ENCODE measurements at places on chromosomes 4 and X.

DNA sequence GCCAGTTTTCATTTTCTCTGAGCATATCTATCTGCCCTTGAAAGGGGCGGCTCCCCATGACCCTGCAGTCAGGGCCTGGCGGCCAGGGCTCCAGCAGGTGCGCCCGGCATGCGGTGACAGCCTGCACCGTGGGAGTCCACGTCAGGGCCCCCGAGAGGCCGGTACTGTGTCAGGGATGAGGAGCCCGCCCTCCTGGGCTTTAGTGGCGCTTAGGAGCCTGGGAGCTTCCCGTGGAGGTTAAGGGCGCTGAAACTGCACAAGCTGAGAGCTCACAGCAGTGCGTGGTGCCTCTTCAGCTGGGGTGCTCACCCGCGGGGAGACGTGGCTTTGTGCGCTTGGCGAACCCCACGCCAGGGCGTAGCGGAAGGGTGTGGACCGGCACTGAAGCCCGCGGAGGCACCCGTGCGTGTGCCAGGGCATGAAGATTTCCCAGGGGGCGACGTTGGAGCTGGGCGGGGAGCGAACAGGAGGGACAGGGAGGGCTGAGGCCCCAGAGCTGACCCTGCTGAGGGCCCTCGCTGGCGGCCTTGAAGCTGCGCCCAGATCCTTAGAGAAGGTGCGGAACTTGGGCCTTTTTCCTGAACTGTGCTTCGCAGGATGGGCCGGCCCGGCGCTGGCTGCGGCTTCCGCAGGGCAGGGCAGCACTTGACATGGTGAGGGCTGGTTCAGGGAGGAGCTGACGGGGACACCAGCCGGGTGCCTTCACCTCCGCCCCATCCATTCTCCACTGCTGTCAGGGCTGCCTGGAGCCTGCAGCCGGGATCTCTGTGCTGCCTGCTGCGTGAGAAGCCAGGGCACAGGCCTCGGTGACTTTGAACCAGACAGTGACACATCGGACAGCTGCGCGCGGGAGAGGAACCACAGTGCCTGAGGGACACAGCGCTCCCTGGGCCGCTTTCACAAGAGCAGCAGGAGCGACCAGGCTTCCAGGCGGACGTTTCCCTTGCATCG, 32.9 kb downstream of the HTT-AS start:
- peak; percentile 14 for DNase-seq

- no peak for DNase-seq
Observed at GRCh38 chrX:53412446-53412845, 10.0 kb downstream of the SMC1A start.

DNA sequence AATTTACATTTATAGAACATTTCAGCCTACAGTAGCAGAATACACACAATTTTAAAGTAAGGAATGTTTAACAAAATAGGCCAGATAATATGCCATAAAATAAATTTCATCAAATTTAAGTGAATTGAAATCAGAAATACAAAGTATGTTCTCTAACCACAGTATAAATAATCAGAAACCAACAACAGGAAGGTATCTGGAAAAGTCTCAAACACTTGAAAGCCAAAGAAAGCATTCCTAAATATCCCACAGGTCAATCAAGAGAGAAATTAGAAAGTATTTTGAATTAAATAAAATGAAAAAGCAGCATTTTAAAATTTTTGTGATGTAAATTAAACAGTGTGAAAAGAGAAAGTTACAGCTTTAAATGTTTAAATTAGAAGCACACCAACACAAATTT, 899.2 kb downstream of the PDHA2 start:
- DNase-seq = no peak

- DNase-seq = no peak
Observed at GRCh38 chr4:8580321-8581093, at the start of gene GPR78. Gene GPR78 (plus strand): TSS chr4:8580392. CDS start chr4:8580983, 591 bp downstream.

- no peak for DNase-seq
Observed at GRCh38 chrX:24243692-24244091, 70.2 kb downstream of the SUPT20HL2 start.

GRCh38 chr4:88060431-88060830, 53.0 kb downstream of the PKD2 start:
- DNase-seq = no peak

DNA sequence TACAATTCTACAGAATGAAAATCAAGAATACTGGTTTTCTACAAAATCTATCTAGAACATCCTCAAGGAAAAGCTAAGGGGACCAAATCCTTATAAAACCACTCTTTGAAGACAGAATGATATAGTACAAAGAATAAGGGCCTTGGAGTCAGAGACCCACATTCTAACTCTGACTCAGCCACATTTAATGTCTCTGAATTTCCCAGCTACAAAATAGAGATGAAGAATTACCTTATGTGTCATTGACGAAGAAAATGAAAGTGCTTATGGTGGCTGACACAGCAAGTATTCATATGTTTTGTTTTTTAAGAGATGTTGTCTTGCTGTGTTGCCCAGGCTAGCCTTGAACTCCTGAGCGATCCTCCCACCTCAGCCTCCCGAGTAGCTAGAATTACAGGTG, 35.9 kb upstream of the CXorf38 start:
- no peak for DNase-seq

GRCh38 chr4:37953620-37954293, 6.4 kb upstream of the PTTG2 start:
- DNase-seq = no peak

DNA sequence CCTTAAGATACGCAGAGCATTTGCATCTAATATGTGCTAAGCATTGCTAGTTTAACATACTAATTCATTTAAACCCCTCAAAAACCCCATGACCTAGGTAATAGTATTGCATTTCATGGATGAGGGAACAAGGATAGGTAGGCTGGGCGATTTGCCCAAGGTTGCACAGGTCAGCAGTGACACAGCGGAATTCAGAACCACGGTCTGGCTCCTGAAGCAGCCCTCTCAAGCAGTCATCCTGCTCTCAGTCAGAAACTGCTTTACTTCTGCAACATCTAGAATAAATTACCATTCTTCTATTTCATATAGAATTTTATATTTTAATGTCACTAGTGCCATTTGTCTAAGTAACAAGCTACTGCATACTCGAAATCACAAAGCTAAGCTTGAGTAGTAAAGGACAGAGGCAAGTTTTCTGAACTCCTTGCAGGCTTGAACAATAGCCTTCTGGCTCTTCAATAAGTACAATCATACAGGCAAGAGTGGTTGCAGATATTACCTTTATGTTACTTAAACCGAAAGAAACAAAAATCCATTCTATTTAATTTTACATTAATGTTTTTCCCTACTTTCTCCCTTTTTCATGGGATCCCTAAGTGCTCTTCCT, 555 bp upstream of the SPP1 start:
- DNase-seq = no peak

DNA sequence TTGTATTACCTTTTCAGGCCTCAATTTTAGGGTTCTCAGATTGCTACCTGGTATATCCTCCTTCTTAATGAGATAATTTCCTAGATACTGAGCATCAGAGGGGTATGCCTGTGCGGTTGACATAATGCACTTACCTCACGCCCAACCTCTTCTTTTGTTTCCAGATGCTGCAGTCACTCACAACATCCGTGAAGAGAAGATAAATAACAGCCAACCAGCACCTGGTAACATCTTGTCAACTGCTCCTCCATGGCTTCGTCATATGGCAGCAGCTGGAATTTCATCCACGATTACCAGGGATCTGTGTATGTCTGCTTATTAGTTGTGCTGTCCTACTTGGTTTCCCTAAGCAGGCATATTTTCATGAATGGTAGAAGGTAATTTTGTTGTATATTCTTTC, 16.7 kb downstream of the SAGE1 start:
- DNase-seq = no peak

- DNase-seq = no peak
Observed at GRCh38 chr4:39324897-39325613, 41.1 kb downstream of the RFC1 start.

DNA sequence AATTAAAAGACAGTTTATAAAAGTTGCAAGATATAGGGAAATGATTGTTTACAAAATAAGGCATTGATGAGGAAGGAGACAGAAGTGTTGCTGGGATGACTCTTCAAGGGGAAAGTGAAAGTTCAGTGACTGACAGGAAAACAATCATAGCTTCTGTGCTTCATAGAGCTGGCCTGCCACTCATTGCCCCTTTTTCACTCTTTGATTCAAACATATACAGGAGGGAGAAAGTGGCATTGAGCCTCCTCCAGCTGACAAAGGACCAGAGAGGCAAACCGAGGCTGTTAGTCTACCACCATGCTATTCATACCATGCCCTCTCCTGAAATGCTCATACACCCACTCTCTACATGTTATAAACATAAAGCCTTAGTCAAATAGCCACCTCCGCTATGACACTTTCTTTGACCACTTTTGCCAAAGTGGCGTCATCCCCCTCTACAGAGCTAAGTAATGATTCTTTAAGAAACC, 79.2 kb upstream of the ATOH1 start:
- no peak for DNase-seq

DNA sequence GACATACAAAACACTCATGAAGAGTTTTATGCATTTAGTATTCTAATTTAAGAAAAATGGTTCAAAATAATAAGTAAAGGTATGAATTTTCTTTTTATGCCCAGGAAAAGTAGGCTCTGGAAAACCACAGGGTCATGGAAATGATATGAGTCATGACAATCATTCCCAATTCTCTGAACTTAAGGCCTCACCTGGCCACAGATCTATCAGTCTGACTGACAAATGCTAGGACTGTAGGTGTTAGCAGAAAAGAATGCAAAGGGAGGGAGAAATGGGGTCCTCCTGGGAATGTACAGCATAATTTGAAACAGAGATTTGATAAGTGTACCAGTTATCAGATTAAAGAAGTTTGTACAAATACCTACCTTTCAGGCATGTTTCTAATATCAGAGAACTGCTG, 270.5 kb upstream of the ARSJ start:
- DNase-seq = no peak

DNA sequence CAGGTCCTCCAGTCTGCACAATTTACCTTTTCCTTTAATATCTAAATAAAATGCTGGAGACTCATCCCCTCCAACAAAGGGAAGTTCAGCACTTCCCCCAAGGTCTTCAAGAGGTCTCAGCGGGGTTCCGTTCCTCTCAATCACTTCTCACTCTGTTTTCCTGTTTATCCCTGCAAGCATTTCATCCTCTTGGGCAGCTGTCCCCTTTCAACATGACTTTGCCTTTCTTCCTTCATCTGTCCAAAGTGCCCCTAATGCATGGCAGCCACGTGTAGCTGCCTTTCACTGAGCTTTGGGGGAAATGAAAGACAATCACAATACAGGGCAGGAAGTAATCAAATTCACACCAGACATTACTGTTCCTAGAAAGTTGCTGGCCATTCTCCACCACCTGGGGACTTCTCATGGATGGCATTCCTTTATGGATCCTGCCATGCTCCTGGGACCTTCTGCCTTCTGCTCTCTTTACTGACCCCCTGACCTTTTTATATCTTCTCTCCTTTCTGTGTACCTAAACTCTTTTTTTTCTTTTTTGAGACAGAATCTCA, 79.7 kb upstream of the USP9X start:
- no peak for DNase-seq

DNA sequence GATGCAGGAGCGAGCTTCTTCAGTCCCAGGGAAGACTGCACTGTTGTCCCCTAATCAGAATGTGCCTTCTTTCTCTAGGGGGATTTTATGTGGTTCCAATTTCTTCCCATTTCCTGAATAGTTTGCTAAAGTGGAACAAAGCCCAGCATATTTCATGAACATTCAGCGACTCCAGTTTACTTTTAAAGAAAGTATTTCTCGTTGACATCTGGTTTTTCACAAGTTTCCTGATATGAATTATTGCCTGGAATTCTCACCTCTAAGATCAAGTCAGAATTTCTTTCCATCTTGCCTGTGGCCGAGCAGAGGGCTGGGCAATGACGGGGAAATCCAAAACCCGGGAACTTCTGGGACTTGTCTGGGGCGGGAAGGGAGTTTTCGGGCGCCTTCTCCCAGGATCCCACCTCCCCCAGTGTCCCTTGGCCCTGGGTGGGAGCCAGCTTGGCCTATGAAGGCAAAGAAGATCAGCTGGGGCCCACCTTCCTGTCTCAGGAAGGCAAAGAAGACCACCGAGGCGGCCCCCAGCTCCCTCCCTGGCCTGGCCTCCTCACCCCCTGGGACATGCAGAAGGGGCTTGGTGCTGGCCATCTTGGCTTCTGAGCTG, 15.4 kb downstream of the SORCS2 start:
- DNase-seq = no peak

DNA sequence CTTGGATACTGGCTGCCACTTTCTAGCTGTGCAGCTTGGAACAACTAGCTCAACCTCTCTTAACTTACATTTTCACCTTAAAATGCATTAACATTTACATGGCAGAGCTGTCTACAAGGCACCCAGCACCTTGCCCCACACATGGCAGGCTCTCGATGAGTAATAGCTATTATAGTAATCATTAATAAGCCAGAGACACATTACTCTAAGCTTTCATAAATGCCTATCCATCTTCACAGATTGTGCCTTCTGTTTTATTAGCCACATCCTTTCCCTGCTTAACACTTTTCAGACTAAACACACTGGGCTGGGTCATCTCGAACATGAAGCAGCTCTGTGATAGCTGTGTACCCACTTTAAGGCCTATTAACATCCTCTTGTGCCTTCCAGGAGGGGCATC, 83.8 kb upstream of the UCP1 start:
- DNase-seq = no peak

- DNase-seq = peak; percentile 70
Observed at GRCh38 chrX:153609917-153610835, 11.2 kb upstream of the CCNQ start.

GRCh38 chr4:86536151-86536550, 58.0 kb upstream of the PTPN13 start:
- no peak for DNase-seq

- no peak for DNase-seq
Observed at GRCh38 chr4:149277705-149278104, 537.9 kb downstream of the IQCM start.

DNA sequence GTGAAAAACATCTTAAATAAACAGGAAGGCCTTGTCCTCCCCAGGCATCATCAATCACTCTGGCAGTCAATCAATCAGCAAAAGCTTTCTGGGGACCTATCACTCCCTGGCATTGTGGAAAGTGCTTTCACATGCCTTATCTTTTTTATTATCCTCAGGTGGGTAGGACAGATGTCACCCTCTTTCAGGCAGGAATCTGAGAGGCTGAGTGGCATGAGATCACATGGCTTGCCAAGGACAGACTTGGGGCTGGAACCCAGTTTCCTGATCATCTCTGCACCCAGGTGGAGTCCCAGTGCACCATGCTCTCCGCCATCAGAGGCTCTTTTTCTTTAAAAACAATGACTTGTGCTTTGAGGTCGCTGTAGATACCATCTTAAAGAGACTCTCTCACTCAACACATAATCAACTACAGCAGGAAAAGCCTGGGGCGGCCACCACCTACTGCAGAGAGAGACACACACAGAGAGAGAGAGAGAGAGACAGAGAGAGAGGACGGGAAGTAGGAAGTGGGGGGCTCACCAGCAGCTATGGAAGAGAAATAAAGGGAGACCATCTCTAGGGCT, 282.7 kb downstream of the PTTG2 start:
- no peak for DNase-seq

GRCh38 chr4:162131256-162131655, 32.5 kb downstream of the FSTL5 start:
- DNase-seq = no peak

GRCh38 chrX:18424482-18425198, 768 bp upstream of the CDKL5 start:
- peak; percentile 9 for DNase-seq
